ENCODE measurements at places on chromosomes 11 and 22.
A peak's percentile ranks its signal among the peaks of the same experiment; 100 is the strongest.

GRCh38 chr11:45092901-45093760, 53.3 kb upstream of the PRDM11 start:
- no peak for DNase-seq

- no peak for DNase-seq
These were observed 70.1 kb upstream of the PICALM start for GRCh38 chr11:86138958-86139357.

GRCh38 chr11:120529911-120530310, 18.4 kb downstream of the GRIK4 start:
- DNase-seq, result no peak

- no peak for DNase-seq
These were observed 4.6 kb downstream of the LRRC32 start for GRCh38 chr11:76665921-76666351.

DNA sequence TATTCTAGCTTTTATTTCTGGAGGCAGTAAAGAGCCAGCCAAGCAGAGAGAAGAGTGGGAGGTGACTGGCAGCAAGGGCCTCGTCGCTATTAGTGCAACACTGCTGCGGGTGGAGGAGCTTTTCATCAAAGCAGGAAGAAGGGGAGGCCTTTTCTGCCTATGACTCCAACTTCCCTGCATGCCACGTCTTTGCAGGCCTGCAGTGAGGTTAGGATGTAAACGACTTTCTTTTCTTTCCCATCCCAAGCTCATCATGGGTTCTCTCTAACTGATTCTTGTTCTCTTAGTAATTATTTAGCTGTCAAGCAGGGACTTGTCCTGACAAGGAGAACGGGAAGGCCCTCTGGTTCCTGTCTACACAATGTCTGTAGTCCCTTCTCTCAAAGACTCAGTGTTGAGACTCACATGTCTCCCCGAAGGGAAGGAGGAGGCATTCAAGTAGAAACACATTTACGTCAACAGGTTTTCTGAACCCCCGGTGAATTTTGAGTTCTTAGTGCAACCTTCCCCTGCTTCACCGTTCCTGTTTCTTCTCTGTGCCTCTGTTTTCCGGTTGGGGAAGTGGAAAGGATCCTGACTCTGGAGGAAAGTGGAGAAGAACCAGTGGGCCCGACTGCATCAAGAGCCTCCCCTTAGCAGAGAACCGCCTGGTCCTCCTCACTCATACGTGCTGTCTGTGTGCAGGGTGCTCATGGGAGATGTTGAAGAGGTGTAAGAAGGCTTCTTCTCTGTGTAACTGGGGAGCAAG, 56.9 kb downstream of the PACS1 start:
- DNase-seq, result peak; percentile 53

GRCh38 chr22:19937616-19938473, 3.7 kb upstream of the COMT start:
- DNase-seq, result no peak

- DNase-seq, result no peak
These were observed 5.2 kb upstream of the TNFRSF13C start for GRCh38 chr22:41931701-41932269.

GRCh38 chr11:32427935-32428664, 7.2 kb downstream of the WT1 start:
- no peak for DNase-seq

GRCh38 chr22:27347951-27348350, 453.6 kb downstream of the MN1 start:
- no peak for DNase-seq

GRCh38 chr11:64841592-64842365, 2.7 kb downstream of the CDC42BPG start:
- DNase-seq, result no peak
